Myocyte (in vitro differentiated cells): ENCODE measurements at places on chromosomes 3 and 15. TPM values are rescaled to one million over a fixed set of nuclear protein-coding genes. Genes with fewer than 3 reads are reported as not detected.

The GMNC gene
- total RNA-seq: not detected in 2 replicates

The BOC gene
- 10.7 and 22.8 TPM in 2 replicates for total RNA-seq

- no peak for DNase-seq
Measured at GRCh38 chr3:38658841-38659240, 9.4 kb upstream of the SCN5A start.

DNA sequence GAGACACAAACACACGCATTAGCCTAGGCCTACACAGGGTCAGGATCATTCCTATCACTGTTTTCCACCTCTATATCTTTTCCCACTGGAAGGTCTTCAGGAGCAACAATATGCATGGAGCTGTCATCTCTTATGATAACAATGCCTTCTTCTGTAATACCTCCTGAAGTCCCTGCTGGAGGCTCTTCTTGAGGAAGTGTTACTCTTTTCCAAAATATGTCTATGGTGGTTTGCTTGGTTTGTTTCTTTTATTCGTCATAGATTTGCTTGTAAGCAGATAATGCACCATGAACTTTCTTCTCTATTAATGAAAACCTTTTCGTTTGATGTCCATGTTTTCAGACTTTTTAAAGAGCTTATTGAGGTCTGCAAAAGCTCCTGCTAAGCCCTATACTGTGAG is 109.3 kb downstream of the GMPS start:
- no peak for DNase-seq

DNA sequence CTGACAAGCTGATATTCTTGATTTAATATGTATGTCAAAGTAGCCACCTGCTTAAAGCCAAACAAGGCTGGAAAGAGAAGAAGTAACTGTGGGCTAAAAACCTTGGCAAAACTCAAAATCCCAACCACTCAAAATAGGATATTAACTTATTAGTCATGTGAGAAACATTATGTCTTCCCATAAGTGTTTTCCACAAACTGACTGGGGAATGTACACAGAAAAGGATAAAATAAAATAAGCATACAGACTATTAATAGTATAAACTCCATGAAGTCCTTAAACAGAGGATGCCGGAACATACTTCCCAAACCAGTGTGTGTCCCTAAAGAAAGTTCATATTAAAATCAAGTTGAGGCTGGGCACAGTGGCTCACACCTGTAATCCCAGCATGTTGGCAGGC is 263.7 kb upstream of the THBS1 start:
- no peak for DNase-seq

DNA sequence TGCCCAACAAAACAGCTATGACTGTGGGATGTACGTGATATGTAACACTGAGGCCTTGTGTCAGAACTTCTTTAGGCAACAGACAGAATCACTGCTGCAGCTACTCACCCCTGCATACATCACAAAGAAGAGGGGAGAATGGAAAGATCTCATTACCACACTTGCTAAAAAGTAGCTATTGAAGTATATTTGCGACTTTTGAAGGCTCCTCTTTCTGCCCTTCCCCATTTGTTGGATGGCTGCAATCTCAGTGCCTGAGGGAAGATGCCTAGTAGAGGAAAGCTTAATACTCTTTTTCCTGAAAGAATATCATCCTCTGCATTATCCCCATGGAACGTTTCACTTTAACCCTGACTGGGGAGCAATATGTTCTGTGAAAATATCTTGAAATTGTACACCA is 21.9 kb downstream of the SENP8 start:
- no peak for DNase-seq

DNA sequence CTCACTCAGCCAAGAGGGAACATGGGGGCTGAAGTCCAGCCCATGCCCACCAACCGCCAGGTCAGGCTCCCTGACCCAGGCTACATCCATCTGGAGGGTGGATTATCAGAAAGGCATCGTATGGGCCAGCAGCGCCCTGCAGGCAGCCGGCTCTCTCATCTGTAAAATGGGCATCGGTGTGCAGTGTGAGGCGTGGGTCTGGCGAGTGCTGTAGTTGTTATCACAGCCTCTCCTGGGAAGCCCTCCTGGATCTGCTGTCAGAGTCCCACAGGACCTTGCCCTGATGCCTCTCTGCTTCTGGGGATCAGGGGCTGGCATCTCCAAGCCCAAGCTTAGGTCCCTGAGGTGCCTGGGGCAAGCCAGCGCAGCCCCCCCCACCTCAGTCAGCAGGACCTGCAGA is 27.4 kb downstream of the CFAP100 start:
- DNase-seq: no peak

DNA sequence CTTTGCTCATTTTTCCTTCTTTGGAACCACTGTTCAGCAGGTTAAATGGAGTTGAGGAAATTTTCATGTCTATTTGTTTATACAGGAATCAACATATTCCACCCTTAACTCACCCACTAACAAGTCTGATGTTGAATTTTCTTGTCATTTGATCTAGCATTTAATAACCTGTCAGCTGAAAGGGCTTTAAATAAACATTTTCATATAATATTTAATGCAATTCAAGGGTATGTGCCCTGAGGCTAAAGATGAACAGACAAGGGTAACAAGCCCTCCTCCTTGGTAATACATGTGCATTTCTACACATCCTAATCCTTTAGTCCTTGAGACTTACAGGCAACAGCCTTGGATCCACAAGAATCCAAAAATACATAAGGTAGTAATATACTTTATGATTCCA is 435.0 kb upstream of the NR2F2 start:
- no peak for DNase-seq

DNA sequence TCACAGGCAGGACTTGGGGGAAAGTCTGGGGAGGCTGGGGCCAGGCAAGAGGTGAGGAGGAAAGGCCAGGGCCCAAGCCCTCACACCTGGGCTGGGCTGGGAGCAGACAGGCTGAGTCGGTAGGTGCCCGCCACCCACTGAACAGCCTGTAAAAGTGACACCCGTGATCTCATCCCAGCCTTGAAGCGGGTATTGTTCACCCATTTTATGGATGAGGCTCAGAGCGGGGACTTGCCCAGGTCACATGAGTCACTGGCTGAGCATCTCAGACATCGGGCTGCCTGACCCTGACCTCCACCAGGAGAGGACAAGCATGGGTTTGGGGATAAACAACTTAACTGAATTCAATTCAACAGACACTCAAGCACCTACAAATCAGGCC is 52.0 kb upstream of the CTSH start:
- no peak for DNase-seq
